ENCODE measurements at places on chromosomes 6 and 20.

DNA sequence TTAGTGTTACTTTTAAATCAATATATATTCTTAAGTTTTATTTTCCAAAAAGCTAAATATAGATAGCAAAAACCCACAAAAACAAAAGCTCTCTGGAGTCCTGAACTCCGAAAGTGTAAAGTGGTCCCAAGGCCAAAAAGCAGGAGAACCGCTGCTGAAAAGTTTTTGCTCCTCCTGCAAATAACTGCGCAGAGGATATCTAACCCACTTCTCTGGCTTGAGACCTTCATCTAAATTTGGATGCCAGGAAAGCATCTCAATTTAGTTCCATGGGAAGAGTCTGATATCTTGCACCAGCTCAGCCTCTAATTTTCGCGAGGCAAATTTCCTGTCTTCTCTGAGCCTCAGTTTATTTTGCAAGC is 523 bp downstream of the MRPS10 start:
- DNase-seq = no peak

DNA sequence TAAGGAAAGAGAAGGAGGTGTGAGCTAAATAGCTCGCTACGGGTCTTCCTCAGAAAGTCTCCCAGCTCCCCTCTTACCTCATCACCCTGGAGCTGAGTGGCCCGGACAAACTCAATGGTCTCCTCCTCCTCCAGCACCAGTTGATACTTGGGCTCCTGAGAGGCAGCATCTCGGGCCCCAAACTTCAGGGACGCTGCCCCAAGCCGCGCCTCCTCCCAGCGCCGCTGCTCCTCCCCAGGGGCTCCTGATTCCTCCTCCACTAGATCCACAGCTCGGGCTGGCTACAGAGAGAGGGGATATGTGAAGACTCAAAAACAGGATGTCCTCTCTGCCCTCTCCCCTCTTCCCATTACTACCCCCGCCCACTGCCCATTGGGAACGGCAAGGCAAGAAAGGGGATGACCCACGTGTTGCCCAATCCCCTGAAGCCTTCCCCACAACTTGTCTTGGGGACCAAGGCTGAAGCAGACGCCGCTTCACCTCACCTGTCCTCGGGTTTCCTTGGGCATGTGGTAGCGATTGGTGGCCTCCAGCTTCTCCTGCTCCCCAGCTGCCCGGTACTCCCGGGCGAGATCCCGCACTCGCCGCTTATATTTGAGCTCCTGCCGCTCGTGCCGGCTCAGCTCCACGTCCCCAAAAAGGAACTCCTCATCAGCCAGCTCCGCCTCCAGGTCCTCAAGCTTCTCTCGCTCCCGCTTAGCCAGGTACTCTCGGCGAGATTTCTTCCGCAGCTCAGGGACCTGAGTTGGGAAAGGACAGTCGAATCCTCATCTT is 7.6 kb downstream of the DHX16 start:
- DNase-seq = no peak

GRCh38 chr6:45965007-45965406 is 50.7 kb downstream of the CLIC5 start:
- DNase-seq = no peak

GRCh38 chr6:89984926-89985750 is 90.9 kb downstream of the GJA10 start:
- no peak for DNase-seq

- DNase-seq = no peak
Measured at GRCh38 chr6:156787569-156788492, 10.7 kb downstream of the ARID1B start.

GRCh38 chr6:163438940-163439335 is 24.4 kb downstream of the QKI start:
- no peak for DNase-seq

DNA sequence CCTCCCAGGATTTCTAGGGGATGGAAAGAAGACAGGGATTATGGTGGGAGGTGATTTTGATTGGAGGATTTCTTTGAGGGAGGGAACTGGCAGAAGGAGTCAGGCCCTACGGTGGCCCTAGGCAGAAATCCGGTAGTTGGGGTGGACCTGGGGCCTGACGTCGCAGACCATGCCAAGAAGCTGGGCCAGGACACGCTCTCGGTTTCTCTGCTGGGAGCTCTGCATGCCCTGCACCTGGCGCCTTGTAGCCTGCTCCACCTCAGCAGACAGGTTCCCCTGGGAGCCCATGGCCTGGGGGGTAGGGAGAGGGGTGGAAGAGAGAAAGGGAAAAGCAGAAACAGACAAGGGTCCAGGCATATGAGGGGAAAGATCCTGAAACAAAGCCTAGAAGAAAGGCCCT is 1.1 kb downstream of the ATP6V1G2 start:
- DNase-seq = no peak

GRCh38 chr6:104957301-104958177 is 632 bp downstream of the LIN28B start:
- no peak for DNase-seq

DNA sequence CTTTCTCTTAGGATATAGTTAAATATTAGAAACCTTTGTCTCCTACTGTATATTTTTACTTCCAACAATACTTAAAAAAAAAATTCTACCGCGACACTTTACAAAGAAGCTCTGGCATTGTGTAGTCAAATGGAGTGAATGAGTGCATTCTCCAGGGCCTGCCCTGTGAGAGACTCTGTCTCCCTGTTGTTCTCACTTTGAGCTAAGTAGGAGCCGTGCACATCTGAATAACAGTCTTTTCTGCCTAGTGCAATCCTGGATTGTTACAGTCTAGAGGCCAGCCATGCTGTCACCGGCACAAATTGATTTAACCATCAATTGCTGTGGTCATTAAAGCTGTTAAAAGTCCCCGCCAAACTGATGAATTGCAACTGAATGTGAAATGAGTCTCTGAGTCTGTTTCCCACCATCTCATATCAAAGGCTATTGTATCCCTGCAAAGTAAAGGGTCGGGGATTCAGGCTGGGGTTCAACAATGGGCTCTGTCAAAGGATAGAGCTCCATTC is 156.0 kb downstream of the RFPL4B start:
- DNase-seq = no peak

- DNase-seq = no peak
Measured at GRCh38 chr6:168583821-168584220, 142.8 kb downstream of the SMOC2 start.

GRCh38 chr6:128244751-128245405 is 275.5 kb downstream of the PTPRK start:
- no peak for DNase-seq

DNA sequence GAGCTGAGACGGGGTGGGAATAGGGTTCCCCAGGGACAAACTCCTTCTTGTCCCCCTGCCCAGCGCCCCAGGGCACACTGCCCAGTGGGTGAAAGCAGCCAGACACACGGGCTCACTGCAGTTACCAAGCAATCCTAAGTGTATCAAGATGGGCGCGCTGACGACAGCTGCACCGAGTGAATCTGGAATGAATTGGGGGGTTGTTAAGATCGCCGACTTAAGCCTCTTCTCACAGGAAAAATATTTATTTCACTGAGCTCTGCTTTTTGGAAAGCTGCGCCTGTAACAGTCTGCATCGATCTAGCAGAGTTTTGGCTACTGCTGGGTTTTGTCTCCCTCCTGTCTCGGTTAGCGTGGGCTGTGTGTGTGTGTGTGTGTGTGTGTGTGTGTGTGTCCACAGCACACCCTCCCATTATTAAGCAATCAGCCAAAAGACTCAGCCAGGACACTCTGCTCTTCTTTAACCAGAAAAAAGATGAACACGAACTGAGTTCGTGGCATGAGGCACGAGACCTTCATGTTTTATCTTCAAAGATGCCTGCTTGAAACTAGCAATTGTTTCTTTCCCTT is 35.9 kb downstream of the RIPOR3 start:
- DNase-seq = peak; percentile 96

GRCh38 chr6:128491610-128492206 is 28.7 kb downstream of the PTPRK start:
- peak; percentile 56 for DNase-seq

DNA sequence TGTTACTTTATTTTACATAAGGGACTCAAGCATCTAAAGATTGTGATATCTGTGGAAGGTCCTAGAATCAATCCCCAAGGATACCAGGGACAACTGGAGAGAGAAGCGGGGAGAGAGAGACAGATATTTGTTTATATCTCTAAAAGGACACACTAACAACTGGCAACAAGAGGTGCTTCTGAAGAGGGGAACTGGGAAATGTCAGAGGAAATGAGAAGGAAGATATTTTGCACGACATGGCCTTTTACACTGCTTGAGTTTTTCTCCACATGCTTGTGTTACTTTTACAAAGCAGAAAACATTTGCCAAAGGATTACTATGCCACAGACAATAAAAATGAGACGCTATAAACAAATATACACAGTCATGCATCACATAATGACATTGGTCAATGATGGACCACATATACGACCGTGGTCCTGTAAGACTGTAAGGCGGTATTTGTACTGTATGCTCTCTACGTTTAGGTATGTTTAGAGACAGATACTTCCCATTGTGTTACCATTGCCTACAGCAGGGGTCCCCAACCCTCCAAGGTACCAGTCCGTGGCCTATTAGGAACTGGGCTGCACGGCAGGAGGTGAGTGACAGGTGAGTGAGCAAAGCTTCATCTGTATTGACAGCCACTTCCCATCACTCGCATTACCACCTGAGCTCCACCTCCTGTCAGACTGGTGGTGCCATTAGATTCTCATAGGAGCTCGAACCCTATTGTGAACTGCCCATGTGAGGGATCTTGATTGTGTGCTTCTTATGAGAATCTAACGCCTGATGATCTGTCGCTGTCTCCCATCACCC is 64.6 kb upstream of the PTPN1 start:
- DNase-seq = no peak

DNA sequence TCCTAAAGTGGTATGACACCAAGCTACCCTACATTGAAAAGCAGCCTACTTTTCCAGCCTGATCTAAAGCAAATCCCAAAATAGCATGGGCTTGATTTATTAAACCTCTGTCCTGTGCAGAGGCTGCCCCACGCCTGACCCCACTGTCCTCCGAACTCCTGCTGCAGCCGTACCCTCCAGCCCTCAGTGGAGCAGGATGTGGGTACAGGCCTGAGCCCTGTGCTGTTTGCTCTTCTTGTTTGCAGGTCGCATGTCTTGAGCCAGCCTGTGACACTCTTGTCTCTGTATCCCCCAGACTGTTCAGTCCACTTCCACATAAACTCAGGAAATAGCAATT is 61.2 kb downstream of the RPP40 start:
- DNase-seq = no peak

- no peak for DNase-seq
Measured at GRCh38 chr6:47207261-47207660, 102.4 kb downstream of the TNFRSF21 start.

GRCh38 chr6:81752921-81753710 is 635 bp upstream of the TENT5A start:
- DNase-seq = peak; percentile 85

GRCh38 chr20:44979090-44979621 is 12.8 kb downstream of the STK4 start:
- no peak for DNase-seq

- DNase-seq = no peak
Measured at GRCh38 chr6:113978084-113978675, 7.2 kb upstream of the HDAC2 start.

DNA sequence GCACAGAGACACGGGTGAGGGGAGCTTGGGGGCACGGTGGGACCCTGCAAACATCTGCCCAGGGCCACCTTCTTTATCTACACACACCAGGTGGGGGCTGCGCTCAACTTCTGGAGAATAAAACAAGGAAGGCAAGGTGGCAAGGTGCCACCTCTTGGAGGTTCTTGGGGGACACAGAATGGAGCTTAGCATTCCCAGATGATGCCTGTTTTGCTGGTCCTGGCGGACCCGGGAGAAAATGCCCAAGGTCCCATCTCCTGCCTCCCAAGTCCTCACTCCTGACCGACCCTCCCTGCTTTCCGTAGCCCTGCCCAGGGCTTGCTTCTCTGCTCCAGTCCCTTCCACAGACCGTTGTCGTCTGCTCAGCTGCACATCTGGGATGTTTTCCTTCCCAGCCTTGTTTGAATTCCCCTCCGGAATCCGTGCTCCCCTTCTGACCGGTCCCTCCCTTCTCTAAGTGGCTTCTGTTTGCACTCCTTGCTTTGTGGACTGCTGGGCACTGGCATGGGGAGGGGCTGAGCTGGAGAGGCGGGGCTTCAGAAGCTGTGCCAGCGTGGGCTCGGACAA is 13.1 kb downstream of the ITPR3 start:
- no peak for DNase-seq

- no peak for DNase-seq
Measured at GRCh38 chr20:56427797-56428196, 15.7 kb downstream of the CASS4 start.

GRCh38 chr6:6724539-6725467 is 136.3 kb downstream of the LY86 start:
- DNase-seq = peak; percentile 75

DNA sequence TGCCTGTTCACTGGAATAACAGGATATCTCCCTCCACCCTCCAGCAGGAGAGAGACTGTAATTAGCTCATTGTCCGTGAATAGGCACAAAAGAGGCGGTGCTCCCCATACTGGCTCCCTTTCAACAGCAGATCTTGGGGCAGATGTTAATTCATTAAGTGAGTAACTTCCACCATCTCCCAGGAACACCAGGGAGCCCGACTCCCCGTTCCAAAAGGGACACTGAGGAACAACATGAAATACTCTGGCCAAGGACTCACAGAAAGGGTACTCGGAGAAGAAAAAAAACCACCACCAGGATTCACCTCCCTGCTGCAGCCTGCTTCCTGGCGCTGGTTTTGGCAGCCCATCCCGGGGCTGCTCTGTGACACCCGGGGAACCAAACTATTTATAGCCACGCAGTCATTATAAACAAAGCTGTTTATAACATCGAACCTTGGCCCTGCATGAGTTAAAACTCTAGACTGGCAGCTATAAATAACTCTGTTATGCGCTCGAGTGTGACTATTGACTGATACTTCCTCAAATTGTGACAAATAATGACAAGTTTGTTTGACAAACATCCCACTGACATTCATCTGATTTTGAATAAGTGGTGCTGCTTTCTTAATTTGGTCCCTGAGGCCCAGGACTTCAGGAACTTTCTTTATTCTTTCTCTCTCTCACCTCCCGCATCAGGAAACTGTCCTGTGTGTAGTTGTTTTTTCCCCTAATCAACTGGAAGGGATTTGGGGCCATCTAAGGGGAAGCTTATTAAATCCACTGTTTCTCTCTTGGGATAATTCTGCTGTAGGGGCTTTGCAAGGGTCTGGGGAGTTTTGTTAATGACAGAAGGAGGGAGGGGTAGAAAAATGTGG is 521.6 kb downstream of the CD83 start:
- DNase-seq = no peak

DNA sequence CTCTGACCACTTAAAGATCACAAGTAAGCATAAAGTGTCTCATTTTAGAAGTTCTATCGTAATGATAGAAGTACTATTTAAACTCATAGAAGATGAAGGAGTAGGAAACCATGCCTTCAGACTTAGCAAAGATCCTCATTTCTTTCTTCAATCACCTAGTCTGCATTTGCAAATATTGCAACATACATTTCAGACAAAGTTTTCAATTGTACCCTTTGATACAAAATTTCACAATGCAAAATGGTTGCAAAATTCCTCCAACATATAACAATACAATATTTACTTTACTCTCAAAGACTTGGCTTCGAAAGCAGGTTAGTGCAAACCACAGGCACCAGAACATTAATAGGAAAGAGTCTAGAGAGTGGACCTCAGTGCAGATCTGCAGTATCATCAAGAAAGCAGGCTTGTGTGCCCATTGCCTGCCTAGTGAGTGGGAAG is 16.1 kb upstream of the ROS1 start:
- peak; percentile 56 for DNase-seq

- no peak for DNase-seq
Measured at GRCh38 chr20:44433751-44434538, 41.7 kb upstream of the TTPAL start.

GRCh38 chr20:53940907-53941545 is 129.4 kb downstream of the BCAS1 start:
- no peak for DNase-seq

- DNase-seq = no peak
Measured at GRCh38 chr6:127342296-127342945, 988 bp downstream of the ECHDC1 start.
